Pulmonary artery endothelial cell (primary cell): ENCODE measurements at places on chromosomes 7 and 10.

DNA sequence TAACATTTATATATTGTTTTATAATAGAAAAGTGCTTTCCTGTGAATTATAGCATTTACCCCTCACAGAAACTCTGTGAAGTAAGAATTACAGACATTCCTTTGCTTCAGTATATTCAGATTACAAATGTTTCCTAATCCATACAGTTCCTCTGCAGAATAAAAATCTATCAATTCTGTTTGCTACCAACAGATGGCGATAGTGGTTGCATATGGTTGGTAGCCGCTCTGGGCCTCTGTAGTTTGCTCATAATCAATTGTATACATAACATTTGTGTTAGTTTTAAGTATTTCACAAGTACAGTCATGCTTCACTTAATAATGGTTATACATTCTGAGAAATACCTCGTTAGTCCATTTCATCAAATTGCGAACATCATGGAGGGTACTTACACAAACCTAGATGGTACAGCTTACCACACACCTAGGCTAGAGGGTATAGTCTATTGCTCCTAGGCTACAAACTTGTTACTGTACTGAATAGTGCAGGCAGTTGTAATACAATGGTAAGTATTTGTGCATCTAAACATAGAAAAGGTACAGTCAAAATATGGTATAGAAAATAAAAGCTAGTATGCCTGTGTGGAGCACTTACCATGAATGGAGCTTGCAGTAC is 94.4 kb upstream of the STEAP4 start:
- DNase-seq: no peak

DNA sequence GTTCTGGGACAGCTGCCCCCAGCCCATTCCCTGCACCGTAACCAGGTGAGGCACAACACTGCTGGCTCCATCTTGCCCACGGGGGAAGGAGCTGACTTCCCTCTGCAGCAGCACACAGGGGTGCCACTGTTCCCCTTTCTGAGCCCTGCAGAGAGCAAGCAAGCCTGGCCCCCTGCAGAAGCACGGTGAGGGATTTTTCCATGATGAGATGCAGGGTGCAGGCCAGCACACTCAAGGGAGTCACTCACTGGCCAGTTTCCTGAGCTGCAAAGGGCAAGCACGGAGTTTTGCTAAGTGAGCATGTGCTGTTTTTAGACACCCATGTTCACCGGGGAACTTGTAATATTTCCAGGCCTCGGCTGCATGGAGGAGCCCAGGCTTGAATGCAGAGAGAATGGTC is 176.6 kb downstream of the PIP4K2A start:
- DNase-seq: no peak

- DNase-seq: no peak
These were observed 6.7 kb downstream of the SKAP2 start for GRCh38 chr7:26857506-26858240.

GRCh38 chr7:151782598-151783448 is 94.1 kb downstream of the PRKAG2 start:
- no peak for DNase-seq

- DNase-seq: peak; percentile 5
These were observed 30.7 kb downstream of the ACSL5 start for GRCh38 chr10:112404617-112405016.
